ENCODE measurements at places on chromosomes 11 and 22. TPM values are rescaled to one million over a fixed set of nuclear protein-coding genes. Genes with fewer than 3 reads are reported as not detected.

TUB gene
- 8.5 TPM for total RNA-seq

TM7SF2 gene
- total RNA-seq = 68.4 TPM

ATG16L2 gene
- 61.9 TPM for total RNA-seq

LRRC74B gene
- 0.97 TPM for total RNA-seq

MFRP gene
- not detected for total RNA-seq

BACE1 gene
- total RNA-seq = 30.7 TPM

OR8G1 gene
- total RNA-seq = not detected

GVQW3 gene
- total RNA-seq = 7.0 TPM

KIRREL3 gene
- total RNA-seq = 0.71 TPM

PLEKHB1 gene
- total RNA-seq = 9.6 TPM

NRXN2 gene
- 1.7 TPM for total RNA-seq

BTBD18 gene
- not detected for total RNA-seq

HMOX1 gene
- 59.9 TPM for total RNA-seq

GGT5 gene
- 92.0 TPM for total RNA-seq

XRCC6 gene
- 200 TPM for total RNA-seq

All from lung (tissue), 17 donors.